ENCODE measurements at places on chromosomes 3 and 15. TPM values are rescaled to one million over a fixed set of nuclear protein-coding genes. Genes with fewer than 3 reads are reported as not detected.

LINGO1 gene
- not detected for total RNA-seq

CMTM8 gene
- total RNA-seq, result 1.1 TPM

SEMA3B gene
- total RNA-seq, result 9.7 TPM

MYZAP gene
- total RNA-seq, result not detected

TM4SF18 gene
- total RNA-seq, result 1.3 TPM

XCR1 gene
- total RNA-seq, result not detected

SLC28A1 gene
- not detected for total RNA-seq

TTC21A gene
- 2.4 TPM for total RNA-seq

KIF9 gene
- total RNA-seq, result 11.0 TPM

ADAMTS7 gene
- 7.5 TPM for total RNA-seq

FANCD2OS gene
- total RNA-seq, result not detected

NRG4 gene
- not detected for total RNA-seq

GASK1A gene
- 0.63 TPM for total RNA-seq

DAZL gene
- not detected for total RNA-seq

MAGEF1 gene
- total RNA-seq, result 20.1 TPM

IL5RA gene
- not detected for total RNA-seq

SLC27A2 gene
- not detected for total RNA-seq

THAP10 gene
- total RNA-seq, result 7.9 TPM

GORASP1 gene
- total RNA-seq, result 29.7 TPM

TMEM212 gene
- not detected for total RNA-seq

Measured in fibroblast of the aortic adventitia (primary cell).